ENCODE measurements at places on chromosomes 2 and 18.

- no peak for DNase-seq
Observed at GRCh38 chr18:48002933-48003365, 72.5 kb upstream of the SMAD2 start.

- DNase-seq: no peak
Observed at GRCh38 chr18:64713284-64713683, 564.4 kb upstream of the LINC00305 start.

DNA sequence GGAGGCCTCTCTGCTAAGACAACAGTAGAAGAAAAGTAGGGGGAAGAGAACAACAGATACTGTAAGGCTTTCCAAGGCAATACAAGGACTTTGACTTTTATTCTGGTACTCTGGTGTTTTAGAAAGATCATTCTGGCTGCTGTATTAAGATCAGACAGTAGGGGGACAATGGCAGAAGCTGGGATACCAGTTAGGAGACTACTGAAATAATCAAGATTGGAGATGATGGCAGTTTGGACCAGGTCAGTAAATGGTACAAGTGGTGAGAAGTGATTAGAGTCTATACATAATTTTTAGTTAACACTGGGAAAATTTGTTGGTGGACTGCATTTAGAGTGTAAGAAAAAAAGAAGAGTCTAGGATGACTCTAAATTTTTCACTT, 139.7 kb downstream of the ROCK1 start:
- DNase-seq: no peak

DNA sequence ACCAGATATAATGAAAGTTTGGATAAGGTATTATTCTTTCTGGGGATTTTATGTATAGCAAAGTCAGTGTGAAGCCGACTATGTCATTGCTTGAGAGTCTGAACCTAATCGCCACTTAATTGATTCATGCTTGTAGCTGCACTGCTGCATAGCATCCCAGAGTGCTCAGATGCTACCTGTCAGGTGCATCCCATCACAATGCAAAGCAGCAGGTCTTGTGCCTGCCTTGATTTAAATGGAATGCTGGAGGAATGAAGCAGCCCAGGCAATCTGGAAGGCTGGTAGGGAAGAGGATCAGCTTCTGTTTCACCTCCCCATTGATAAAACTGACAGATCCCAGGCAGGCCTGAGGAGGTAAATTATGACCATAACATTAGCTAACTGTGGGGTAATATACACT, 40.4 kb upstream of the ATIC start:
- DNase-seq: no peak

DNA sequence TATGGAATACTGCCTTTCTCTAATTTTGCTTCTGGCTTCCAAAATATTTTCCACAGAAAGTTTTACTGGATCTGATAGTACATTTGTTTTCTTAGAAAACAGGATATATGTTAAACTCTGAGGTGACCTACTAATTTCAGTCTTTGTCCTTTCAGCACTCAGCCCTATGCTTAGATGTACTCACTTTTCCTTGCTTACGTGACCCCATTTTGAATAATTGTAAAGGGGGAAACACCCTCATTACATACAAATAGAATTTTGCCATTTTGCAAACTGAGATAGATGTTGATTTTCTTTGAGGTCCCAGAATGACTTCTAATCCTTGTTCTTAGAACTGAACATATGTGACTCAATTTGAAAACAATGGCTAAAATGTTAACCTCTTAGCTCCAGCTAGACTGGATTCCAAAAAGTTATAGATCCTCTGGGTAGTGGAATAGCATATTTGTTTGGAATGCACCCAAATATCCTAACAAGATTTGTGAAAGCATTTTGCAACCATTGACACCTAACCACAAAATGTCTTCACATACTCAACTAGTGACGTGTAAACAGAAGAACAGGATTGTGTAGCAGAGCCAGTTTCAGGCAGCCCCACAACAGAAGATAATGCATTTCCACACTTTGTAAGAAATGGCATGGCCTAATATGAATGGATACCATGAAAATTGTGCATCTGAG, 44.8 kb upstream of the EHBP1 start:
- DNase-seq: no peak

DNA sequence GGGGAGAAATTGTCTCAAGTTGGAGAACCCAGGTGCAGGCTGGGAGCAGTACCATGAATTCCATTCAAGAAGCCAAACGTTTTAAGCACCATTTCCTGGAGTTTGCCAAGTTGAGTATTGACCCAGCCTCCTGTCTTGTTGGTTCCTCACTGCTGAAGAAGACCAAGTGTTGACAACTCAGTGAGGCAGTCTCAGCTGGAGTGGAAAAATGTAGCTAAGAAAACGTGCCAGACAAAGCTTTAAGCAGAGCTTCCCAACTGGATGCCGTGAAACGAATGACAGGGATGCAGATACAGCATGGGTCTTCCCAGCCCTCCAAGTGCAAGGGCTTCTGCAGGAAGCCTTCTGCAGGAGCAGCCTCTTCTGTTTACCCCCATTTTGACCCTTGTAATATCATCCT, 778 bp upstream of the INPP1 start:
- no peak for DNase-seq

- DNase-seq: no peak
Observed at GRCh38 chr18:9905401-9905922, 8.4 kb upstream of the VAPA start.

DNA sequence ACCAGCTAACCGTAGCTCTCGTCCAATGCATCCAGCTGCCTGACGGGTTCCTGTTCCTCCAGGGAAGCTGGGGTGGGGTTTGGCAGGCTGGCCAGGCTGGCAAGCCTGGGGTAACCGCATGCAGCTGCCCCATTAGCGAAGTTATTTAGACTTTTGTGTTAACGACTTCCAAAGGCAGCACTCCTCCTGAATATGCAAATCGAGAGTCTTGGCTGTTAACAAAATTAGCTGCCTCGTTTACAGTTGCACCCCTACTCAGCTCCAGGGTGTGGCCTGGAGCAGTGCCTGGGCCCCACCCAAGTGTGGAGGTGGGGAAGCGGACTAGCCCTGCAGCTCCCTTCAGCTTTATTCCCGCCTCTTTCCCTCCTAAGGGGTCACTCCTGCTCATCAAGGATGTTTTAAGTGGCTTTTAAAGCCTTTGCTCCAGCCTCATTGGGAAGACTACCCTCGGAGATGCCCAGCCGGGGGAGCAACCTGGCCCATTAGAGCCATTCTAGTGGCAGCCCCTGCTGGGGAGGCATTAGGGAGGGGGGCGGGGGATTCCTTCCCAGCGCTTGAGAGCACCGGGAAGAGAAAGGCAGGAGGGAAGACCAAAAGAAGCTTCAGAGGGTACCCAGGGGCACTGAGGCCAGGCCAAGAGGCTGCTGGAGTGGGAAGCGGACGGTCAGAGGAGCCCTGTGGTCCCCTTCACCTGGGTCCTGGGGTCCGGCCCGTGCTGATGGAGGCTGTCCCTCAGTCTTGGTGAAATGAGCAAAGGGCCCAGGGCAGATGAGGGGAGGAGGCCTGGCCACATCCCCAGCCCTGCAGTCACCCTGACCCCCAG, 204.1 kb downstream of the CELF4 start:
- no peak for DNase-seq

DNA sequence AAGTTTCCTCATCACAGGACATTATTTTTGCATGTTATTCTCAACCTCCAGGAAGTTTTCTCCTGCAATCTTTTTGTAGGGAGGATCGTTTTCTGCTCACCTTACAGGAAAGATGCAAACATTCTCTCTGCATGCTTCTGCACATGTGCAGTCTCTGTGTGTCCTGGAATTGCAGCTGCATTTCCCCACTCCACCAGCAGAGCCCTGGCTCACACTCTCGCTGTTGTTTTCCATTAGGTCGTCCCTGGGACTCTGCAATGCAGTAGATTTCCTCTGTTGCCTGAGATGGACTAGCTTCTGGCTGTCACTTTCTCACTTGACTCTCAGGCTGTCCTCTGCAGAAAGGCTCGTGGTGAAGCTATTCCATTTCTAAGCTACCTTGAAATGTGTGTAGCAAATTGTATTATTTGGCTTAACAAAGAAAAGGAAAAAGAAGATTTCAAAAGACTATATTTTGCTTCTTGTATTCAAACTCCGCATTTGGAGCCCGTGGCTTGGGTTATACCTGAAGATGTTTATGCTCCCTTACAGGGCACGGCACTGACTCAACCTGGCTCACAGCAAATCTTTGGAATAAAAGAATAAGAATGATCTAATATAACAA, 346.7 kb downstream of the RAD51AP2 start:
- no peak for DNase-seq

GRCh38 chr2:206935991-206936842, 3.1 kb upstream of the CPO start:
- DNase-seq: no peak

GRCh38 chr2:161172901-161173540, 12.8 kb downstream of the TANK start:
- DNase-seq: no peak

DNA sequence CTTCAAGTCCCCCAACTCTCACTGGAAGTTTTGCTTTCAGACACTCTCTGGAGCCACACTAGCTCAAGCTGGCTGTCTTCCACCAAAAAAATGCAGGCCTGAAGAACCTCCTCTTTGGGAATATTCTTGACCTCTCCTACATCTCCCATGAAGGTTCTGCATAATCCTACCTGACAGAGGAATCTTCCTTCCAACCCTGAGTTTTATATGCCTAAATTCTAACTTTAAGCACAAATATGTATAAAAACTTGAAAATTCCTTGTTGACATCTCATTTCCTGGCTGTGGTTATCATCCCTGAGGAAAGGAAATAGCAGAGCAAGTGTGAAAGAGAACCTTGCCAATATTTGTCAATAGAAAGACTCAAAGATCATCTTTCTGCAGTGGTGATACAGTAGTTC, 249.0 kb downstream of the LPIN1 start:
- DNase-seq: no peak

GRCh38 chr2:96097951-96098823, 18.2 kb downstream of the ADRA2B start:
- no peak for DNase-seq

- DNase-seq: no peak
Observed at GRCh38 chr2:72995430-72996116, 75.9 kb downstream of the SFXN5 start.

- no peak for DNase-seq
Observed at GRCh38 chr18:422966-423365, 77.5 kb downstream of the COLEC12 start.

GRCh38 chr18:25805939-25806338, 284.5 kb downstream of the SS18 start:
- DNase-seq: no peak

GRCh38 chr2:223523551-223524001, 78.6 kb downstream of the SCG2 start:
- no peak for DNase-seq

DNA sequence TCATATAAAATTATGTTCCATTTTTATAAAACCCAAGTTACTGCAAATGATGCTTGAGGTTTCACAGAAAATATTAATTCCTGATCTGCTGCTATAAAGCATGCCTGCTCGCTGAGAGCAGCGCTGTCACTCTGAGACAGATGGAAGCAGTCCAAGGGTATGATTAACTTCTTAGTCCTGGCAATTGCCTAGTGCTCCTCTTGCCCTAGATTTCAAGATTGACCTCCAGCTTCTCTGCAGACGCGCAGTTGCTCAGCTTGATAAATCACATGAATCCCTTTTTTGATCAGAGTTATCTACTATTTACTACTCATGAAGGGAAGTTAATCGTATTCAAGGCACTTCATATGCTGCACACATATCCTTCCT, 154.6 kb upstream of the REV1 start:
- no peak for DNase-seq

- DNase-seq: no peak
Observed at GRCh38 chr2:196130039-196130825, 41.1 kb downstream of the STK17B start.

DNA sequence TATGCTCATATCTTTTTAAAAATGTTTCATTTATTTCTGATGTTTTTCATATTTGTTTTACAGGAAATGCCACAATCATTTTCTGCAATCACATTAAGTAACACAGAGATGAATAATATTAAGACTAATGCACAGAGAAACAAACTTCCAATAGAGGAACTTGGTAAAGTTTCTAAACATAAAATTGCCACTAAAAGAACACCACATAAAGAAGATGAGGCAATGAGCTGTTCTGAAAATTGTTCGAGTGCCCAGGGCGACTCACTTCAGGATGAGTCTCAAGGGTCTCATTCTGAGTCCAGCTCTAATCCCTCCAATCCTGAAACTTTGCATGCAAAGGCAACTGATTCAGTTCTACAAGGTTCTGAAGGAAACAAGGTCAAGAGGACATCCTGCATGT, 70.4 kb downstream of the APLF start:
- no peak for DNase-seq

DNA sequence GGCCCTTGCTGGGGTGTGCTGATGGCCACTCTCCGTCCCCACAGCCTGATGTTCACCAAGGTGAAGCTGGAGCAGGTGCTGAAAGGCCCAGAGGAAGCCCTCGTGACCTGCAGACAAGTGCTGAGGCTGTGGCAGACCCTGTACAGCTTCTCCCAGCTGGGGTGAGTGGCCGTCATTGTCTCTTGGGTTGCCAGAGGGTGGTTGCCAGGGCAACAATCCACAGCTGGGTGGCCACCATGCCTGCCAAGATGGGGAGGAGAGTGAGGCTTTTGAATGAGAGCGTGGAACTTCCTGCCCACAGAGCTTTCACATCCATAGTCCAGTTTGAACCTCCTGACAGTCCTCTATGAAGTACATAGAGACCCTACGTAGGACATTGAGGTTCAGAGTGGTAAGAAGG, 108.8 kb downstream of the STPG4 start:
- DNase-seq: no peak

- no peak for DNase-seq
Observed at GRCh38 chr2:218743068-218743467, 32.4 kb downstream of the TTLL4 start.

- no peak for DNase-seq
Observed at GRCh38 chr2:199662255-199662654, 188.7 kb downstream of the FTCDNL1 start.

GRCh38 chr18:36811955-36812354, 16.8 kb downstream of the TPGS2 start:
- DNase-seq: no peak

- no peak for DNase-seq
Observed at GRCh38 chr2:216572582-216573578, 60.3 kb upstream of the IGFBP2 start.

DNA sequence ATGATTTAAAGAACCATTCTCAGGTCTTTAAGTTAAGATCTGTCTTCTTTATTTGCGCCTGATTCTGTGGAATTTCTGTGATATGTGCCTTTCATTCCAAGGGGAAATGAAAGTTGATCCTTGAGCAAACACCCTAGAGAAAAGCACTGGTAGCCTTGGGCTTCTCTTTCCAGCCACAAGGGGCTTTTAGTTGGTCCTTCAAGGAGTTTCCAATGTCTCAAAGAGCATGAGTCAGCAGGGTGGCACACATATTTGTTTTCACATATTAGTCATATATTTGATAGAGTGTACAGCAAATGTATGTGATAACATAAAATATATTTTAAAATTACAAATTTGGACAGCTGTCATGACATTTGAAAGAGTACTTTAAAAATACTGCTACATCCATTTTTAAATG, 339.5 kb downstream of the TXNL1 start:
- no peak for DNase-seq

GRCh38 chr18:75409806-75410205, 17.7 kb downstream of the SMIM21 start:
- no peak for DNase-seq

DNA sequence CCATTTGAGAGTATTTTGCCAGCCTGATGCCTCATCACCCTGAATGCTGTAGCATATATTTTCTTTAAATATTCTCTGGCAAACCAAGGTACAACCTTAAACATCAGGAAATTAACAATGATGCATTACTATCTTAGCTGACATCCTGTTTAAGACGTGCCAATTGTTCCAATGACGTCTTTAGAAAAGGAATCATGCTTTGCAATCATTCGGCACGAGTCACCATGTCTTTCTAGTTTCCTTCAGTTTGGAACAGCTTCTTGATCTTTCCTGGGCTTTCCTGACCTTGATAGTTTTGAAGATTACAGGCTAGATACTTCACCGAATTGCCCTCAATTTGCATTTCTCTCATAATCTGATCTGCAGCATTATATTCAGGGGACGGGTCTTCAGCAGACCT, 88.2 kb upstream of the GLI2 start:
- no peak for DNase-seq

All from stimulated activated CD4-positive, alpha-beta T cell treated with anti-CD3 and anti-CD28 coated beads, TNF-alpha, amount 100 ng/mL, for 1 hour (primary cell).